Posterior cingulate gyrus (tissue), 11 donors: ENCODE measurements at places on chromosomes 4 and X.

GRCh38 chr4:115678425-115678941, 565.1 kb upstream of the NDST4 start:
- DNase-seq = peak; percentile 66

- DNase-seq = no peak
Observed at GRCh38 chr4:142361981-142362380, 484.1 kb downstream of the INPP4B start.

GRCh38 chr4:137523329-137523728, 9.0 kb downstream of the PCDH18 start:
- no peak for DNase-seq

GRCh38 chr4:156929386-156930105, 42.1 kb downstream of the PDGFC start:
- DNase-seq = no peak

- no peak for DNase-seq
Observed at GRCh38 chr4:131721883-131722282, 1427.2 kb upstream of the PCDH10 start.
